ENCODE measurements at places on chromosomes 3 and 15.

DNA sequence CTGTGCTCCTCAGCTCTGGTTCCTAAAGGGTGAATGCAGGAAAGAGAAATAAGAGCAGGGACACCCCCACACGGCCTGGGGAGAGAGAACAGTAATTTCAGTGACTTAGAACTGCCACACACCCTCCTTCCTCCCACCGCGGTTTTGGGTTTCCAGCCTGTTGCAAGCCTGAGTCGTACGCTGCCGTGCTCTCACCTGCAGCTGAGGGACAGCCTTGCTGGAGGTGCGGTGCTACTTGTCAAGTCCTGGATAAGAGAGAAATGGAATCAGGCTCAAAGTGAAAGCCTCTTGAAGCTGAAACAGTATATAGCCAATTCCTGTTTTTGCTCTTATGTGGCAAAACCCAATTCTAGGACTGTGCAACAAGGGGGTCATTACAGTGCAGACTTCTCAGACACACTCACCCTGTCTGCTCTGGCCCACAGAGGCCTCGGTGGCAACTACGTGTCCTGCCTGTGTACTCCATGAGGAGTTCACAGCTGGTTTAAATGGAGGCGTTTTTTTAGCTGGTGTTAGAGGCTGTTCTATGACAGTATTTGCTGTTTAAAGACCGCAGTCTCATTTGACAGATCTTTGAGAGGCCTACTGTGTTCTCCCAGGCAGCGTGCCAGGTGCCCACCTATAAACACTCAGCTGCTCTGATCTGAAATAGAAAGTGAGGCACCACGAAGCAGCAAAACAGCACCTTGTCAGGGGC lies 42.9 kb downstream of the TBC1D2B start:
- DNase-seq, result no peak

GRCh38 chr3:52891615-52892081 lies 5.7 kb downstream of the STIMATE start:
- DNase-seq, result no peak

- DNase-seq, result no peak
Observed at GRCh38 chr15:91553196-91553854, 300.2 kb upstream of the SLCO3A1 start.

DNA sequence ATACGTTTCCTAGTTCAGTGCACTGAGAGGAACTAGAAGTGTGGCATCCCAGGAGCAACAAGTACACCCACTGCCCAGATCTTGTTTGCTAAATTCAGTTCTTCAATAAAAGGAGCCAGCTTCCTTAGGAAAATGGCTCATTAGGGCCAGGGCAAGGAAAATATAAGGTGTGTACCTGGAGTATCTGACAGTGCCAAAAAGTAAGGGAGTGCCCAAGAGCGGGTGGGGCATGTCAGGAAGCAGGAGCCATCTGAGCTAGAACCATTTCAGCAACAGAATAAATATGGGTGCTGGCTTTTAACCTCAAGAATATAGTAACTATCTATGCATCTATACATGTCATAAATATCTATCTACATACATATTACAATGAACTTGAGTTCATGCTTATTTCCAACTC lies 44.1 kb downstream of the SLC41A3 start:
- DNase-seq, result no peak

GRCh38 chr3:30682434-30683155 lies 76.2 kb downstream of the TGFBR2 start:
- DNase-seq, result no peak

DNA sequence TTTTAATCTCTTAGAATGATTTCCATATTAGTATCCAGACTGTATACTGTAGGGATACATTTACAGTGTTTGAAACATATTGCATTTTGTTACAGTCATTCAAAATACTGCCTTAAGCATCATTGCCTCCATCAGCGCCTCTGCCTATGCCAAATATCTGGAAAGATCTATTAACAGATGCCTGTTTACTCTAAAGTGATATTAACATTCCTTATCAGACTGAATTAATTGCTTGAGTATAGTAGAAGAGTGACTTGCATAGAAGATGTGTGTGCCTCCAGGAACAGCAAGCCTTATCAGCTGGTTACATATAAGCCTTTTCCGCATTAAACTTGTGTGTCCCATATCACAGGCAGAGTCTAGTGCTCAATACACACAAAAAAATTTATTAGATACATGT lies 379.1 kb downstream of the CADM2 start:
- DNase-seq, result no peak

GRCh38 chr15:49215768-49216739 lies 46.0 kb downstream of the GALK2 start:
- DNase-seq, result peak; percentile 74

DNA sequence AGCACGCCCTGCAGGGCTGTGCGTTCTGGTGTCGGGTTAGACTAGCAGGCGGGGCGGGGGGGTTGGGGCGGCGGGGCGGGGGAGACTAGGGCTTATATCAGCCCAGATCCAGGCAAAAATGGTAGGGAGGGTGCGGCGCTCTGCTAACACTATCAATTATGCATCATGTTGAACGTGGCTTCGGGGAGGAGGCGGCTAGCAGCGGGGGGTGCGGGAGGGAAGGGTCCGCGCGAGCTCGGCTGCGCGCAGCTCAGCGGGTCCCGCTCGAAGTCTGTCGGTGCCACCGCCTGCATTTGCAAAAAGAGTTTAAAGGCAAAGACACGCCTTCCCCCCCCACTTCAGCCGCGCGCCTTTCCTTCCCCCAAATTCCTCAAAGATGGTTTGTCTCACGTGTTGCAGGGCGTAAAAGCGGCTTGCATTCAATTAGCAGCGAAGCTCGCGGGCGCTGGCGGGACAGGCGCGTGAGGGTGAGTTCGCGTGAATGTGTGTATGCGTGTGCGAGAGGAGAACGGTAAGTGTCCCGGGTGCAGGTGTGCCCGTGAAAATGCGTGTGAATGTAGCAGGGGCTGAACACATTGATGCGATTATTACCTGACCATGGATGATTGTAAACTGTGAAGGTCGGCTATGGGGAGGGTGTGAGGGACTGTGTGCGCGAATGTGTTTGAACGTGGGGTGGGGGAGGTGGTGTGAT lies at the start of gene ISLR2:
Gene ISLR2, plus strand, starts transcription at position 432 of the 694 bp plus-strand sequence. CDS start 2,169 bp downstream, outside the sequence.
- DNase-seq, result no peak

GRCh38 chr3:117674321-117674720 lies 964.7 kb downstream of the TUSC7 start:
- no peak for DNase-seq

- DNase-seq, result peak; percentile 20
Observed at GRCh38 chr3:51434746-51435327, 43.8 kb downstream of the RBM15B start.

DNA sequence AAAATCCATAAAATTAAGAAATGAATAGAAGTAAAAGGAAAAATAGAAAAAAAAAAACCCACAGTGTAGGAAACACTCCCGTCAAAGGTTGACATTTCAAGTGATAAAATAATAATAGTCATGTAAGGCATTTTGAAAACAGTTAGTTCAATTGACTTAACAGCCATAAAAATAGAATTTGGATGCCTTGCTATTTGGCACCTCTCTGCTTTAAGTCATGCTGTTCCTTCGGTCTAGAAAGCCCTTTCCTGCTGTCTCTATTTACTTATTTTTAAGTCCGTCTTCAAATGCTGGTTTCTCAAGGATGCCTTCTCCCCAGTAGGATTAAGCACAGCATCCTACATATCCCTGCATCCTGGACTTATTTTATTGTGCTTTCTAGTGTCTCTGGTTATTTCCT lies 22.3 kb upstream of the RETNLB start:
- DNase-seq, result no peak
